ENCODE measurements at places on chromosomes 13 and 19.

DNA sequence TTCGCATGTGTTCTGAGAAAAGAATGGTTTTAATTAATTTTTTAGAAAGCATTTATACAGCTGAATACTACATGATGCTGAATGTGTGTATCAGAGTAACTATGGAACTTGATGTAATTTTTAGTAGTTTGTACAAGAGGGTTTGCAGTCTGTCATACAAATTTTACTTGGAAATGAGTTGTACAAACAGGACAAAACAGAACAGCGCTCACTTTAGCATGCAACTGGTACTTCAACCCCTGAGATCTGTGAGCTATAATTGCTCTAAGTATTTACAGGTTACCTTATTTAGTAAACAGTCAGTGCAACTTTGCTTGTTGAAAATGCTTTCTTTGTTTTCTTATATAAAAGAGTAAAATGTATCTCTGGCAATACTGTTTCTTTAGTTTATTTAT, 706 bp downstream of the TNFRSF19 start:
- DNase-seq: no peak

DNA sequence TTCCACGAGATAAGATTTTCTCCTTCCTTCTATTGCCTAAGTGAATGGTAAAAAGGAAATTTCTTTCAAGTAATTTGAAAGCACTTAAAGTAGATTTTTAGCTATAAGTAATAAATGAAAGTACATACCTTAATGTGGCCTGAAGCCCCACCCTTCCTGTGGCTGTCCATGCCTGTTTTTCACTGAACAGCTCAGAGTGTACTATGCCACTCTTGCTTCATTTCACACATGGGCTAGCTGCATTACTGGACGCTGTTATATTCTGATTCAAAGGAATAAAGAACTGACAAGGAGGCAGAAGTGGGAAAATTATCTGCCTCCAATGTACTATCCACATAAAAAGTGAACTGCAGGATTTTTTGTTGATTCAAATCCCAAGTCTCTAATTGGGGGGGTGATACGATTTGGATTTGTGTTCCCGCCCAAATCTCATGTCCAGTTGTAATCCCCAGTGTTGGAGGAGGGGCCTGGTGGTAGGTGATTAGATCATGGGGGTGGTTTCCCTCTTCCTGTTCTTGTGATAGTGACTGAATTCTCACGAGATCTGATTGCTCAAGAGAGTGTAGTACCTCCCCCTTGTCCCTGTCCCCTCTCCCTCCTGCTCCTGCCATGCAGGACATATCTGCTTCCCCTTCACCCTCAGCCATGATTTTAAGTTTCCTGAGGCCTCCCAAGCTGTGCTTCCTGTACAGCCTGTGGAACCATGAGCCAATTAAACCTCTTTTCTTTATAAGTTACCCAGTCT, 154.7 kb upstream of the SGCG start:
- no peak for DNase-seq

- DNase-seq: no peak
Observed at GRCh38 chr19:11699931-11700794, 38.6 kb downstream of the ZNF823 start.

DNA sequence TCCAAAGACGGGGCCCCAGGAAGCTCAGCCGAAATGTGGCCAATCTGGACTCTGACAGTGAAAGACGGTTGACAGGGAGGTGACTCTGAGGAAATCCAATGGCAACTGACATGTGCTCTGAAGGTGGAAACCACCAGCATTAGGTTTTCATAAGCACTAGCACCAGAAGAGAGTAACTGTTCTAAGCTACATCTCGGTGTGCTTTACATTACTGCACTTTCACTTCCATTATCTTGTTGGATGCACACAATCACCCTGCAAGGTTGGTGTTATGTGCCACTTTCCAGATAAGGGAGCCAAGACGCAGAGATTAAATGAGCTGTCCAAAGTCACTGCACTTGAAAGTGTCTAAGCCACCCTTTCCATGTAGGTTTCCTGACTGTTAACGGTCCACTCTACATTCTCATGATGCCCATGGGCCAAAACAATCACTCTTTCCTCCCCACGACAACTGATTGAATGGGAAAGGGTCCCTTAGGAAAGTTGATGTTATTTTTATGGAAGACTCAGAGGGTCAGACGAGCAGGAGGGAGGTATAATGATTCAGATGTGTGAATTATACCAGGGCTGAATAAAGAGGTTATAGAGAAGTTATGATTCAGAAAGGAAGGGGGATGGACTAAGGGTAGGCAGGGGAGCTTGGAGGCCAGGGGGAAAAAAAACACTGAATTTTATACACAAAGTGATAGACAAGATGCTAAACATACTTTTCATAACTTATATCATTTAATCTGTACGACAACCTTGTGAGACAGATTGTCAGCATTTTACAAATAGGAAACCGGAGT, 52.8 kb downstream of the RUBCNL start:
- no peak for DNase-seq

DNA sequence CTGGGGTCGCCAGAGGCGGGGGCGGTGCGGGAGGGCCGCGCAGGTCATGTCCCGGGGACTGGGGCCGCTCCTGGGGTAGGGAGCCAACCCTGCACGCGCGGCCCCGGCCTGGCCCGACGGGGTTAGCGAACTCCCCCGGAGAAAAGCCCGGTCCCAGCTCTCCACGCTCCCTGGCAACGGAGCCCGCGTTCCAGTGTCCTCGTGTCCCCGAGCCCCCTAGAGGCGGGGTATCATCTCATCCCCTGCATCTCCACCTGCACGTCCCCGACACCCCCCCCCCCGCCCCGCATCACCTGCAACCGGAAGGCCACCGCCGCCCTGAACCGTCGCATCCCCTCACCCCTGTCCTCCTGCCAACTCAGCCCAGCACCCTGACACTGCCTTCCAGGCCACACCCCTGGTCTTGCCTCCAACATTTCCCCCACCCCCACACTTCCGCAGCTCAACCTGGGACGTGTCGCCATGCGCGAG, 2.7 kb downstream of the WDR88 start:
- no peak for DNase-seq

- DNase-seq: no peak
Observed at GRCh38 chr19:6358003-6358402, 3.3 kb upstream of the CLPP start.

DNA sequence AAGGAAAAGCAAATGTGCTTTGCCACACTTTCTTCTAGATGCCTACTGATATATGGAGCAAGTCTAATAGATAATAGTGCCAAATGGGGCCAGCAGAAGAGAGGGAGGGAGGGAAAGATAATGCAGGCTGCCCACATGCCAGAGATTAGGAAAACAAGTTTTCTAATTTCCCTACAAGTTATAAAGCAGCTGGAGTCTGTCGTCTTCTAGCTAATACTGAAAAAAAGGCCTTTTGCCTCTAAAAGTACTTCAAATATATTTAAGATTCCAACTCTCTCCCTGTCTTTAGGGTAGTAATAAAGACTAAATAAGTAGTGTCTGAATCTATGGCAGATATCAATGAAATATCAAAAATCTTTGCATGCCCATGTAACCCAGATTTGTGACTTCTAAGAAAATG, 632.0 kb upstream of the MIR17HG start:
- DNase-seq: no peak

GRCh38 chr13:77975358-77976042, 56.9 kb upstream of the EDNRB start:
- DNase-seq: no peak

GRCh38 chr19:32813862-32814425, 55.6 kb downstream of the SLC7A9 start:
- no peak for DNase-seq

- no peak for DNase-seq
Observed at GRCh38 chr19:7851623-7852500, 21.8 kb downstream of the EVI5L start.

GRCh38 chr19:19538061-19538784, at the start of gene CILP2:
CILP2 (plus strand) TSS chr19:19538265; CDS start chr19:19538350, 85 bp downstream.
- DNase-seq: peak; percentile 63

GRCh38 chr19:33683881-33684537, 62.3 kb downstream of the CHST8 start:
- DNase-seq: peak; percentile 85

DNA sequence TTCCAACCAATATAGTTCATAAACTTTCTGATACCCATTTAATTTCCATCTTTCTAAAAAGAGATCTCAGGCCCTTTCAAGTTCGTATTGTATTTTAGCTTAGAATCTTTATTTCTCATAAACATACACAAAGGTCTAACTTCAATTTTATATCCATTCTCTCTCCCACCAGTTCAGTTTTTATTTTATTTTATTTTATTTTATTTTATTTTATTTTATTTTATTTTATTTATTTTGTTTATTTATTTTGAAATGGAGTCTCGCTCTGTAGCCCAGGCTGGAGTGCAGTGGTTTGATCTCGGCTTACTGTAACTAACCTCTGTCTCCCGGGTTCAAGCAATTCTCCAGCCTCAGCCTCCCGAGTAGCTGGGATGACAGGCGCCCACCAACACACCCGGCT, 552.8 kb downstream of the SLITRK5 start:
- DNase-seq: no peak

- no peak for DNase-seq
Observed at GRCh38 chr13:34637138-34637537, 304.9 kb upstream of the NBEA start.

- DNase-seq: no peak
Observed at GRCh38 chr19:30371161-30371836, 885 bp upstream of the ZNF536 start.

GRCh38 chr13:66681403-66681802, 548.7 kb downstream of the PCDH9 start:
- DNase-seq: no peak

DNA sequence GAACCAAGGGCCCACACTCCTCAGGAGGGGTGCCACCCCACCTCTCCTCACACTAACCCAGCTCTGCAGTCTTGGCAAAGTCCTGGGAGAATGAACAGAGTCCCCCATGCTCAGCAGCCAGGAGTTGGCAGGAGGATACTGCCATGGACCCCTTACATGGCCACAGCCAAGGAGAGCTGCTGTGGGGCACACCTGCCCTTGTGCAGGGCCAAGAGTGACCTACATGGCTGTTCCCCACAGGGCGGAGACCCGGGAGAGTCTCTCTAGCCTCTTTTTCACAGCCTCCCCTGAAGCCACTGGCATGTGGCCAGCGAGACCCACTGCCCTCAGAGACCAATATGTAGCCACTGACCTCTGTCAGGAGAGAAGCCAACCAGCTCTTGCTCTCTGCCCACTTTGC, 45.9 kb upstream of the VSTM2B start:
- DNase-seq: no peak

GRCh38 chr13:43325636-43326035, 302.2 kb downstream of the DNAJC15 start:
- no peak for DNase-seq

GRCh38 chr13:30113551-30113950, 193.8 kb downstream of the KATNAL1 start:
- DNase-seq: no peak

DNA sequence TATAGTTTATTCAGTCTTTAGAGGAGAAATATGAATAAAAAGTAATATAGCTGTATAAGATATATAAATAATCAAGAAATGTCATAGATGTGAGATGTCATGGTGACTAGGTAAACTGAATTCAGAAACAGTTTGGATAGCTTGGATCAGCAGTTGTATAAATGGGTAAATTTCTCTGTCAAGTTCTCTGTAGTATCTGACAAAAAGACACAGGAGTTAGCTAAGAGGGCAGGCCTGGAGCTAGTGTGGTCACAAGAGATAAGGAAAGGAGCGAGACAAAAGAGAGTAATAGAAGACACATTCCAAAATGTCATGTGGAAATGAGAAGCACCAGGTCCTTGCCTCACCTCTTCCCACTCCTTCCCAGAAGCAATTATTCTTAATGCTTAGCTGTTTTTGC, 349.0 kb downstream of the LMO7 start:
- DNase-seq: no peak

- DNase-seq: no peak
Observed at GRCh38 chr19:38162632-38163031, 61.4 kb downstream of the DPF1 start.

DNA sequence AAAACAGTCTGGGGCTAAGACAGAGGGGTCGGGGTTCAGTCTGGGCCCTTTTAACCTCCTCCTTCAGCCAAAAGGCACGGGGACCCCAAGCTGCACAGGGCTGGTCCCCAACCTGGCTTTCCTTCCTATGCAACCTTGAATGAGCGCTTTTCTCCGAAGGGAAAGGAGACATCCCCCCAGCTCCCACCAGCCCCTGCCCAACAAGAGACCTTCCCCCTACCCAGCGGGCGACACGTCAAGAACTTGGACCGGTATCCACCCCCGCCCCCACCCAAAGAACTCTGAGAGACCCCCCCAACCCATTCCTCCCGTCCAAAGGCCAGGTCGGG, 35.0 kb upstream of the NANOS3 start:
- DNase-seq: no peak

GRCh38 chr13:24747248-24748060, 16.5 kb upstream of the RNF17 start:
- no peak for DNase-seq

DNA sequence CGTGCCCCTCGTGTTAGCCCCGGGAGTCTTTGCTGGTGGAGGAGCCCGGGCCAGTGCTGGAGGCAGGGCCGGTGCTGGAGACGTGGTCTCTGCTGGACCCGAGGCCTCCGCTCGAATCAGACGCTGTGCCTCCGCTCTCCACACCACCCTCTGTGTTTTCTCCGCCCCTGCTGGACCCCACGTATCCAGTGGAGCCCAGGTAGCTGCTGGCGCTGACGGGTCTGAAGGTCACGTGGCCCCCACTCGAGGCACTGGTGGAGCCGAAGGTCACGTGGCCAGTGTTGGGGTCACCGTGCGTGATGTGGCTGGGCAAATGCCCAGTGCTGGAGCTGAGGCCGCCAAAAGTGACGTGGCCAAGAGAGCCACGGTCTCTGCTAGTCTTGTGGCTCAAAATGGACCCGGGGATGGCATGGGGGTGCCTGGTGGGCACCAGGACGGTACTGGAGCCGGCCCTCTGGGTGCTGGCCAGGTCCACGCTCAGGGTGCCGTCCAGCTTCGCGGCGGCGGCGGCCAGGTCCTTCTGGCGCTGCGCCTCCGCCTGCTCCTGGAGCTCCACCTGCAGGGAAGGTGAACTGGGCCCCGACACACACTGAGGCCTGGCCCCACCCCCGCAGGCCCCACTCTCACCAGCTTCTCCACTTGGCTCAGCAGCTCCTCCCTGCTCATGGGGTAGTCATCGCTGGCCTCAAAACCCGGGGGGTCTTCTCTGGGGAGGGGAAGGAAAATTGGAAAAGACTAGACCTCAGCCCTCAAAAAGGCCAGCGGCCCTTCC, 27.3 kb downstream of the ZNF114 start:
- no peak for DNase-seq

GRCh38 chr19:14028901-14029300, 953 bp downstream of the RLN3 start:
- no peak for DNase-seq

- DNase-seq: peak; percentile 68
Observed at GRCh38 chr19:58228585-58229254, at the start of gene ZNF544. ZNF544 (plus strand) TSS chr19:58228914; CDS start chr19:58244024, 15,110 bp downstream.

DNA sequence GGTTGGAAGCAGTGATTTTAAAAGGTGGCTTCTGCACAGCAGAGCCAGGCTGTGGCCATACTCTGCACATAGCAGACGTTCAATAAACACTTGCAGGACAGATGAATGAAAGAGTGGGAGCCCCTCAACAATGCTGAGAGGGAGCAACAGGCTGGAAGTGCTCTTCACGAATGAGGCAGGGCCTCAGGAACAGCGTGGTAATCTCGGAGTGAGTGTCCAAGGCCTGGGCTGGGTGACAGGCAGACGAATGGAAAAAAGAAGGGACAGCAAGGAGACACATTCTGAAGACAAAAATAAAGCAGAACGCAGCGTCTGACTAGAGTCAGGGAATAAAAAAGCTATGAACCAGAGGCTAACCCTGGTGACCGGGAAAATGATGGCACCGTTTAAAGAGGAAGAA, 11.1 kb downstream of the GJA3 start:
- DNase-seq: no peak
